Ascending aorta (tissue), 2 donors: ENCODE measurements at places on chromosomes 12 and 14.
A peak's percentile ranks its signal among the peaks of the same experiment; 100 is the strongest.

DNA sequence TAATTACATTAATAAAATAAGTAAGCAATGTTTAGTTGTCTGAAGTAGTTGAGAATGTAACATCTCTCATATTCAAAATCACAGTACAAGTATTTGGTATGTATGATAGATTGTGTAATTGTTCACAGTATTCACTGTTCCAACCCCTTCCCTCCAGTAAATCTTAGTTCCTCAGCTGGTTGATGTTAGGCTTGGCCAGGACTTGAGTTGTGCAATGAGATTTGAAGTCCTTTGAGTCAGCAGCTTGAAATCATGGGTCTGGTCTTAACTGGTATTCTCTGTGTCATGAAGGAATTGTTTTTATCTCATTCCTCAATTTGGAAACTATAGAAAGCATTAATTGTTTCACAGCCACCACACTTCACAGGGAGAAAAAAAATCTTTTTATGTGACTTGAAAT lies 477.1 kb downstream of the FSCB start:
- no peak for DNase-seq
- H3K27ac ChIP-seq, result no peak overlapping the region
- no peaks in the 10 kb centered on the region for H3K27me3 ChIP-seq
- H3K4me3 ChIP-seq, result no peak overlapping the region

DNA sequence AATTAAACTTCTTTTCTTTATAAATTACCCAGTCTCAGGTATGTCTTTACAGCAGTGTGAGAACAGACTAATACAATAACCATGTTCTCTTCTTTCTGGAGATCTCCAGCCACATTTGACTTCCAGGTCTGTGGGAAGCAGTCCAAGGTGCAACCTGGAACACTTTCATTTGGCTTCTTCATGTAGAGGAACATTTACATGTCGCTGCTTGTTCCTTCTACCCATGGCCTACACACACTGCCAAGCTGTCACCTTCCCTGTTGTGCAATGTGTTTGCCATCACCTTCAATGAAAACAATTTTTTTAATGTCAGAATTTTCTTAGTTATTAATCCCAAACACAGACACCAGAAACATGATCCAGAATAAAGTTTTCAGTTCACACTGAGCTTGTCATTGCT lies 104.7 kb downstream of the PRKCH start:
- H3K4me3 ChIP-seq, result no peak overlapping the region
- DNase-seq, result no peak
- H3K36me3 ChIP-seq, result no peaks in the 10 kb centered on the region
- H3K27me3 ChIP-seq, result no peaks in the 10 kb centered on the region
- no peaks in the 10 kb centered on the region for H3K4me1 ChIP-seq
- H3K27ac ChIP-seq, result no peak overlapping the region

- no peaks in the 10 kb centered on the region for H3K27me3 ChIP-seq
- DNase-seq, result no peak
- H3K4me1 ChIP-seq, result no peaks in the 10 kb centered on the region
- no peak overlapping the region for H3K27ac ChIP-seq
- peaks cover 12% of the 10 kb centered on the region for H3K36me3 ChIP-seq
- no peak overlapping the region for H3K4me3 ChIP-seq
These were observed 44.1 kb downstream of the FBXW8 start for GRCh38 chr12:116954710-116955381.

DNA sequence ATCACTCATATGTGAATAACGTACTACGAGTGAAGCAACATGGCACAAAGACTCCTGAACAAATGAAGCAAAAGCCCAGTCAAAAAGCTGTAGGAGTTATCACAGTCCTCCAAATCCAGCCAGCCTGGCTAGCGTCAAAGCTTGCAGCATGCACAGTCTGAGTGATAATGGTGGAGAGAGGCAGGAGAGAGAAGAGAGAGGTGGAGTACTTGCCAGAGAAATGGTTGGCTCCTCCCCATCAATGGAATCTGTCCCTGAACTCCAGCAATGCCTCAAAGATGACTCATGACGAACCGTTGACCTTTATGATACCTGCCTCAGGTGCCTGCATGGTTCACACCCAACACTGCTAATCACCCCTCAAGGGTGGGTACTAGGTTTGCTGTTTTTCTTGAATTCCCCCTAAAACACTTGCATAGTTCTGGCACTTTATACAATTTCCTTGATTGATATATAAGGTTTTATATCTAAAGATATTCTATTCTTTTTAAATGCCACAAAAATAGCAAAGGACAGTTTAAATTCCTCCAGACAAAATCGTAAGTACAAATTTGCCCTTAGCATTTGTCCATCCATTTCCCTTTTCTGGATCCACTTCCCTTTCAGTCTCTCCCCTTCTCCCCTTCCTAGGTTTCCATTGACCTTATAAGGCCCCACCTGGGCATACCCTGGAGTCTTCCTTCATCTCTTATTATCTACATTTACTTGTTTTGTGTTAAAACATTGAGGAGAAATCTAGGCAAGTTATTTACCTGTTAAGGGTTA lies 10.2 kb downstream of the ARHGDIB start:
- H3K27me3 ChIP-seq, result no peaks in the 10 kb centered on the region
- DNase-seq, result no peak
- H3K27ac ChIP-seq, result peak overlapping the region; percentile 96
- peaks cover 5% of the 10 kb centered on the region for H3K4me1 ChIP-seq
- H3K36me3 ChIP-seq, result no peaks in the 10 kb centered on the region

- no peaks in the 10 kb centered on the region for H3K27me3 ChIP-seq
- peak; percentile 60 for DNase-seq
- H3K36me3 ChIP-seq, result no peaks in the 10 kb centered on the region
- peaks cover 3% of the 10 kb centered on the region for H3K4me1 ChIP-seq
These were observed 10.4 kb upstream of the PLEKHG3 start for GRCh38 chr14:64693810-64694165.
